ENCODE measurements at places on chromosomes 1 and 21.

- no peak for DNase-seq
These were observed 364 bp upstream of the BCAR3 start for GRCh38 chr1:93681989-93682412.

DNA sequence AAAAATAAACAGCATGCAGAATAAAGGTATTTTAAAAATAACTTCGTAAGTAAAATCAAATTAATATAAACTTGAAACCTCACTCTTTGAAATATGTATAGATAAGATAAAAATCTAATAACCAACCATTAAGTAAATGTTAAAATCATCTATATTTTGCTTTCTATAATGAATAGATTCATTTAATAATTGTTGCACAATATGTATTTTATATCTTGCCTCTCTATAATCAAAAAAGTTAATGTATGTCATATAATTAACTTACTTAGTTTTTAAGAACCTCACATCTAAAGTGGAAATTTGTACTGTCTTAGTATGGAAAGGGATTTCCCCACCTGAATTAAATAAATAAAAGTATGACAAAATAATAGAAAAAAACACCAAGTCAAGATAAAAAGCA is 42.4 kb upstream of the RBM34 start:
- DNase-seq, result no peak

DNA sequence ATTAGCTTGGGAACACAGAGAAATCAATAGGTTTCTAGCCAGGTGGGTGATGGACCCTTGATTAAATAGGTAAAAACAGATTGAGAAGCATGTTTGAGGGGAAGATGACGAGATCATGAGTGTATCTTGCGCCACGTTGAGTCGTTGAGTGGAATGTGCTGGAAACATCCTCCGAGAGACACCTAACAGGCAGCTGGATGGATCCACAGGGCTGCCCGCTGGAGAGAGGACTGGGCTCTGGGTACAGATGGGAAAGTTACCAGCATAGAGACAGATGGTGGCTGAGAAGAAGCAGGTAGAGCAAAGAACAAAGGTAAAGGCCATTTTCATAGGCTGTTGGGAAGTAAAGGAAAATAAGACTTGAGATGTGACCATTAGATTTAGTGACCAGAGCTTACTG is 15.6 kb downstream of the BATF3 start:
- no peak for DNase-seq

GRCh38 chr1:85451236-85451830 is 13.6 kb downstream of the DDAH1 start:
- DNase-seq, result no peak

GRCh38 chr1:1236945-1237873 is 5.2 kb downstream of the B3GALT6 start:
- no peak for DNase-seq

DNA sequence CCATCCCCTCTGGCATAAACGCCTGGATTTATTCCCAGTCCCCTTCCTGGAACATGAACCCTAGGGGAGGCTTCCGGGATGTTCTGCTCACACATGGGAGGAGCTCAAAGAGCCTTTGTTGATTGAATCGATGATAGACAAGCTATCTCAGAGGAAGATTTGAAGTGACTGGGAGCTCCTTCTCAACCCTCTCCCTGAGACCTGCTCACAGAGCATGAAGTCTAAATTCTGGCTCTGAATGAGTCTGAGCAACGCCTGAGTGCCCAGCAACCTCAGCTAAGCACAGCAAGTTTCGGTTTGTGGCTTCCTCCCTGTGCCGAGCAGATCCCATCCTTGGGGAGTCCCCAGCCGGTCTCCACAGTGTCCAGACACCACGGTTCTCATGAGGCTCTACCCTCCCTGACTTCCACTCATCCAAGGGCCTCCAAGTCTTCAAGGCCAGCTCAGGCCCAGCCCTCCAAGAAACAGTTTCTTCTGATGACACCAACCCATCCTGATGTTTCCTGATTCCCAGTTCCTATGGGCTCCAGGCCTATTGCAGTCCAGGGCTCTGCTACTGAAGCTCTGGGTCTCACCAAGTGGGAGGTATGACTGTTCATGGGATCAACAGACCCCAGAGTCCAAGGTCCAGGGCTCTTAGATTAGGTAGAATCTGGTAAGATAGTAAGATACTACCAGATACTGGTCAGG is 190.8 kb downstream of the DYRK1A start:
- no peak for DNase-seq

DNA sequence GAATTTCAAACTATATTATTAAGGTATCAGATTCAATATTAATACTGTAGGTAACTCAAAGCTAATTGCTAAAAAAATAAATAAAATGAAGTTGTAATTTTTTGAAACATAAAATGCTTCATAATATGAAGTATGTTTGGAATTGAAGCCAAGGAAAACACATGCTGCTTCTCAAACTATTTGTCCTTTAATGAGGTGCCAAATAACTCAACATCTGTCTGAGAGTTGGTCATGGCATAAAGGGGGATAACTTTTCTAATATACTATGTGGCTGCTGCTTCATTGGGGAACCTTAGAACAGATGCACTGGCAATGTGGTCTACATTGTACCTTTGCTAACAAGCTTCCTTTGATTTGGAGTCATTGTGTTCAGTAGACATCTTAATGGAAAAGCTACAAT is 96.7 kb downstream of the PDE4B start:
- DNase-seq, result no peak

GRCh38 chr1:115373305-115373704 is 35.3 kb upstream of the NGF start:
- peak; percentile 13 for DNase-seq

GRCh38 chr1:65021795-65022194 is 55.4 kb upstream of the JAK1 start:
- DNase-seq, result no peak

DNA sequence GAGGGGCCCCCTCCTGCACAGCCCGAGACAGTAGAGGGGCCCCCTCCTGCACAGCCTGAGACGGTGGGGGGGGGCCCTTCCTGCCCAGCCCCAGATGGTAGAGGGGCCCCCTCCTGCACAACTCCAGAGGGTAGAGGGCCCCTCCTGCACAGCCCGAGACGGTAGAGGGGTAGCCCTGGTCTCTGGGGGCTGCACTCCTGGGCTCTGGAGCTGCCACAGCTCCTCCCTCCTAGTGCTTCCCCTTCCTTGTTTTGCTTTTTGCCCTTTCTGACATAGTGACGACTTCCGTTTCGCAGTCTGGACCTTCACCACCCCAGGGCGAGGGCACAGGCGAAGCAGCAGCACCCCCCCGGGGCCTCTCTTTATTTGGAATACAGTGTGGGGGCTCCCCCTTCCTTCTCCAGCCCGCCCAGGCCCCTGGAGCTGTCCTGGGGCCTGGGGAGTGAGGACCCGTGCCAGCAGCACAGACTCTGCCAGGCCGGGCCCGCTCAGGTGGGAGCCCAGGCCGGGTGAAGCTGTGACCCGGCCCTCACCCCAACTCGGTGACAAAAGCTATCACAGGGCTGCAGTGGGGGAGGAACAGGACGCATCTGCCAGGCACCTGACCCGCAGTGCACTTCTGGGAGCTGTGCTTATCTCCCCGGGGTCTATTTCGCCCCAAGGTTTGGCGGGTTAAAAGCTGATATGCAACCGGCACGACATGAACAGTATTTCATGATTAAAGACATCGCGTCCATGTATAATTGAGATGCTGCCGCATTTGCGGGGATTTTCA is 1.1 kb upstream of the PRXL2B start:
- no peak for DNase-seq

DNA sequence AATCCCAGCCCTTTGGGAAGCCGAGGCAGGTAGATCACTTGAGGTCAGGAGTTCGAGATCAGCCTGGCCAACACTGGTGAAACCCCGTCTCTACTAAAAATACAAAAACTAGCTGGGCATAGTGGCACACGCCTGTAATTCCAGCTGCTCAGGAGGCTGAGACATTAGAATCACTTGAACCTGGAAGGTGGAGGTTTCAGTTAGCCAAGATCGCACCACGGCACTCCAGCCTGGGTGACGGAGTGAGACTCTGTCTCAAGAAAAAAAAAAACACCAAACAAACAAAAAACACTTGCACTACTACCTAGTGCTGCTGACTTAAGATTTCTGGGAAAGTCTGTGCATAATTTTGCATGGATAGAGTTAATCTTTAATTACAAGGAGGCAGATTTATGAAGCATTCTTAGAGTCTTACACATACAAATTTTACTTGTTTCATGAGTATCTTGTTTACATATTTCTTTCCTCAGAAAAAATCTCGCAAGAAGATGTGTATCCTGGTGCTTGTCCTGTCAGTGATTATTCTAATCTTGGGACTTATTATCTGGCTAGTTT is 8.7 kb upstream of the PPP1R8 start:
- DNase-seq, result no peak

DNA sequence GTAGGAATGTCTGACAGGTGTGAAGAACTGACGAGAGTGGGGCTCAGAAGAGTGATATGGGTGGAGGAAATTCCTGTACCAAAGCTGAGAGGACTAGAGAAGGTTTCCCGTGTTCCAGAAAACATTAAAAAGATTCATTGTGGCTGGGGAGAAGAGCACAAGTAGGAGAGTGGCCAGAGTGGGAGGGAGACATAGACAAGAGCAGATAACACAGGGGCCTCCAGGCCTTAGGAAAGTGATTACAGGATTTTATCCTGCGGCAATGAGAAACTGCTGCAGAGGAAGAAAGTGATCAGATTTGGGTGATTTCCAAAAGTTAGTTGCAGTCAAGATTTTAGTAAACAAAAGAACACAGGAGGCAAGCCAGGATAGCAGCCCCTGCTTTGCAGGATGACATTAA is 7.9 kb downstream of the C8B start:
- no peak for DNase-seq

DNA sequence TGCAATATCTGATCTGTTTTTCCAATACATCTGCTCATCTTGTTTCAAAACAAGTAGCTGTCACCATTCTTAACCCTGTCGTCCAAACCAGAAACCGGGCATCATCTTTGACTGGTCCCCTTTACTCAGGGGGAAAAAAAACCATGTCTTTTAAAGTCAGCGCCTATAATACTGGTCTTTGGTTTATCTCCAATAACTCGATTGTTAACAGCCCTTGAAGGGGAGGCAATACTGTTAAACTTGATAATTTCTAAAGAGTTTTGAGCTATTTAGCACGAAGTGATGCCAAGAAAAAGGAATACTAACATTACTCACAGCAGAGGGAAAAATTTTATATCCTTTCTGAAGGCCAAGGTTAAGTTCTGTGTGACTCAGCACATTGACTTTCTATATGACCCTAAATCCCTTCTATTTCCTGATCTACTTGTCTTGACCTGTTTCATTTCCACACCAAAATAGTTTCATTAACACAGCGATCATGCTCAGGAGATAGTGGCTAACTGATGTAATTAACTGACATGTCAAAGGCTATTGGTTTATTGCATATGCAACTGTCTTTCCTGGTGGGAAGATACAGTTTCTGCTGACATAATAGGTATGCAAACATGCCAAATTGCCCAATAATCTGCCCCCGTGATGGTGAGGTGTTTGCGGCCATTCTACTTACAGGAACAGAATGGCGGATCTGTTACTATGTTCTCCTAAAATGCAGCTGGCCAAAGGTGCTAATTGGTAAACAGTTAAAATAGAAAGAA is 59.1 kb downstream of the NFIA start:
- no peak for DNase-seq

All from T1000 (cell line).